ENCODE measurements at places on chromosomes 2 and 18.

GRCh38 chr2:63861220-63861822 lies 19.6 kb downstream of the UGP2 start:
- no peak for DNase-seq

GRCh38 chr2:54676656-54677055 lies 46.8 kb upstream of the EML6 start:
- DNase-seq, result no peak

- DNase-seq, result no peak
These were observed 60.7 kb downstream of the INPP4A start for GRCh38 chr2:98505311-98505808.

DNA sequence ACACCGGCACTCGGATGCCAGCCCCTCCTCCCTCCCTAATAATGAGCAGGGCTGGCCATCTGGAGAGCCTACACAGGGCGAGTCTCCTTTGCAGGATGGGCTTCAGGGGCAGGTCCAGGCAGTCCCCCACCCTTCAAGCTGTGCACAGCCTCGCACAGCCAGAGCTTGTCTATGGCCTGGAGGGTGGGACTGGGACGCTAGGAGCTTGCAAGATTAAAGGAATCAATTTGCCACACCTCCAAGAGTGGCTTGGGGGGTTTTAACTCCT lies 43.9 kb upstream of the OTOF start:
- no peak for DNase-seq

- DNase-seq, result no peak
These were observed 60.1 kb upstream of the ROCK2 start for GRCh38 chr2:11404376-11405073.

- DNase-seq, result no peak
These were observed 41.9 kb upstream of the SCN9A start for GRCh38 chr2:166417669-166418068.

DNA sequence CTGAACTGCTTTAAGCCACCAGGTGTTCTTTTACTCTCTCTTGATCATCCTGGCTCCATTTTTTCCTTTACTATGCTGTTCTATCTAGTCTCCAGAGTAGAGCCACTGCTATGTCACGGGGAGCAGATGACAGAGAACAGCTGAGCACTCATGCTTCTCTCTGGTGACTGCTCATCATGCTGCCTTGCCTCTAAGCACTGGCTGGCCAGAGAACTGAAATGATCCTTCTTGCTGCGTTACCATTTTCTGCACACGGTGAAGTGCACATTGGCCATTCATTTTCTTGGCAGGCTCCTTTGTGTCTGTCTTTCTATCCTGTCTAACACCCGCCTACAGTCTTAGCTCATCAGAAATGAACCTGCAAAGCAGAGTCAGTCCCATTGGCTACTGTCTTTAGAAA lies 86.0 kb downstream of the KCTD1 start:
- no peak for DNase-seq

GRCh38 chr2:185567940-185568339 lies 170.7 kb upstream of the FSIP2 start:
- DNase-seq, result peak; percentile 23

GRCh38 chr2:100879296-100879695 lies 59.4 kb downstream of the NPAS2 start:
- DNase-seq, result no peak

DNA sequence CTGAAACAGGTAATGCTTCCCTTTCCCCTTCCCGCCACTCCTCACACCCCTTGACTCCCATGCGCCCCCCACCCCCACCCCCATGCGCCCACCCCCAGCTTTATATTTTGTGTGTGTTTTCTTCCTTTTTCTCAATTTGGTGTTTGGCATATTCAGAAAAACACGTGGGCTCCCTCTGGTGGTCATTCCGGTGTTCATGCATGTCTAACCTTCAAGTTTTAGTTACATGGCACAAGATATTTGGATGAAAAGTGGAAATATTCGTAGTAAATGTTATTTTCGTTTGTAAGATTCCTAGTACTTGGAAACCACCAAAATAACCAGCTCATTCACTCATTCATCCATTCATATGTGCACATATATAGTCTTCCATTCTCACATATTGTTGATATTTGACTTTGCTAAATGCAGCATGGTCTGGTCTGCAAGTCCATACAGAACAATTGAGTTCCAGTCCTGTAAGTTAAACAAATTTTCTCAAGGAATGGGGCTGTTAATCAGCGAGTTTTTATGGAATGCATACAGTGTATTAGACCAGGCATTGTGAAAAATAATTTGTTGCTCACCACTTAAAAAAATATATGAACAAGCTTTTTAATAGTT lies 143.6 kb upstream of the MAP3K20 start:
- peak; percentile 67 for DNase-seq

DNA sequence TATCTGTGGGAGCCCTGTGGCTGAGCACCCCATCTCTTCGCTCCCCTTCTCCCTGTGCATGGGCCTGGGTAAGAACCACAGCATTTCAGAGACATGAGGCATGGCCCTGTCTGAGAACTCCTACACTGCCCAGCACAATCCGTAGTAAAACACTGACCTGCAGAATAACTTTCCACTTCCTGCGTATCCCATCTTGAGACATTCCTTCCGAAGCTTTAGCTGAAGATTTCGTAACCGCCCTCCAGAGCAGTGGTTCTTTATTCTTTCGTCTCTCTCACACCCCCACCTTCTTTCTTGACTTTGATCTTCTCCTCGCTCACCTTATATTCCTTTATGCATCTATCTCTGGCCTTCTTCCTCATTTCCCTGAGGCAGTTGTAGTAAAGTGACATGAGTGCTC lies 381.1 kb downstream of the HRH4 start:
- DNase-seq, result no peak

DNA sequence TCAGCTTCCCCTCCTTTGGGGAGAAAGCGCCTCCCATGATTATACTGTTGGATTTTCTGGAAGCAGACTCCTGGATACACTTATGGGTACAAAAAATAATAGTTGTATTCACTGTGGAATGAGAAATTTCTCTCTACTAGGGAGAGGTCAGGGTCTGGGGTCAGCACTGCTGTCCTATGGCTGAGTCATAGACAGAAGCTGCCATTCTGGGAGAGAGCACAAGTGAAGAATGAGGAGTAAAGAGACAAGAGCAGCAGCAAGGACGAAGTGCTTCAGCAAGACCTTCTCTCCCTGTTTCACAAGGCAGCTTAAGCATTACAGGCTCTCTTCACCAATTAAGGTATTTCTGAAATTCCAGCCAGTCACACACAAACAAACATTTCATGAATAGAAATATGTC lies 10.1 kb upstream of the UNC80 start:
- DNase-seq, result no peak

GRCh38 chr18:37251679-37252078 lies 313.9 kb downstream of the CELF4 start:
- no peak for DNase-seq

DNA sequence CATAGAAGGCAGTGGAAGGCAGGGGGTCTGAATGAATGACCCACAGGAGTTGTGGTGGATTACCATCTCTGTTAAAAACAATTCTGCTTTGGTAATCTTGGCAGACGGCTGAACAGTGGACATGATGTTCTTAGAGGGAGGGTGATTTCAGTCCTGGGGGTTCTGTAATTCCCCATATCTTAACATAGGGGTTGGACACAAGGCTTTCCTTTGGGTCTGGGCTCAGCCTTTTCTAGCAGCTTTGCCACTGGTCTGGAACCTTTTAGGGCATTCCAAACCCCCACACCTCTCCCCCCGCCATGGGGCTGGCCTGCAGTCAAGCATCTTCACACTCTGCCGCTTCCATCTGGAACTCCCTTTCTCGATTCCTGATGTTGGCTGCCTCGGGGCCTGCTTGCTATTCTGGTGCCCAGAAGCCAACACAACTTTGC lies 50.3 kb downstream of the RPL37A start:
- no peak for DNase-seq

DNA sequence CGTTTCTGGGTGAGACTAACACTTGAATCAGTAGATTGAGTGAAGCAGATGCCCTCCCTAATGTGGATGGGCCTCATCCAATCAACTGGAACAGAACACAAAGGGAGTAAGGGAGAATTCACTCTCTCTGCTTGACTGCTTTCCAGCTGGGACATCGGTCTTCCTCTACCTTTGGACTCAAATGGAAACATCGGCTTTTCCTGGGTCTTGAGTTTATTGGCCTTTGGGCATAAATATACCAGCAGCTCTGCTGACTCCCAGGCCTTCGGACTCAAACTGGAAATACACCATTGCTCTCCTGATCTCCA lies 311.6 kb downstream of the STK39 start:
- DNase-seq, result no peak

DNA sequence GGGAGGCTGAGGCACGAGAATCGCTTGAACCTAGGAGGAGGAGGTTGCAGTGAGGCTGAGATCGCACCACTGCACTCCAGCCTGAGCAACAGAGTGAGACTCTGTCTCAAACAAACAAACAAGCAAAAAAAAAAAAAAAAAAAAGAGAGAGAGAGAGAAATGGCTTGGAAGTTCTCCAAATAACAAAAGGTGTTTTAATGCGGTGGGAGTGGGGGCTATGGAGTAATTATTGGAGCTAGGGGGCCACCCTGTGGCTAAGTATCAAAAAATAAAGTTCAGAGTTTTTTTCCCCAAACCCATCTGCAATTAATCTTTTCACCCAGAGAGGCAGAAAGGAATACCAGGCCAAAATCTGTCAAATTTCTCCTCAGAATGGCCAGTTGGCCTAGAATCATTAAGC lies 23.0 kb upstream of the CEP68 start:
- no peak for DNase-seq

- no peak for DNase-seq
These were observed 78.9 kb upstream of the OTOS start for GRCh38 chr2:240219208-240219890.

DNA sequence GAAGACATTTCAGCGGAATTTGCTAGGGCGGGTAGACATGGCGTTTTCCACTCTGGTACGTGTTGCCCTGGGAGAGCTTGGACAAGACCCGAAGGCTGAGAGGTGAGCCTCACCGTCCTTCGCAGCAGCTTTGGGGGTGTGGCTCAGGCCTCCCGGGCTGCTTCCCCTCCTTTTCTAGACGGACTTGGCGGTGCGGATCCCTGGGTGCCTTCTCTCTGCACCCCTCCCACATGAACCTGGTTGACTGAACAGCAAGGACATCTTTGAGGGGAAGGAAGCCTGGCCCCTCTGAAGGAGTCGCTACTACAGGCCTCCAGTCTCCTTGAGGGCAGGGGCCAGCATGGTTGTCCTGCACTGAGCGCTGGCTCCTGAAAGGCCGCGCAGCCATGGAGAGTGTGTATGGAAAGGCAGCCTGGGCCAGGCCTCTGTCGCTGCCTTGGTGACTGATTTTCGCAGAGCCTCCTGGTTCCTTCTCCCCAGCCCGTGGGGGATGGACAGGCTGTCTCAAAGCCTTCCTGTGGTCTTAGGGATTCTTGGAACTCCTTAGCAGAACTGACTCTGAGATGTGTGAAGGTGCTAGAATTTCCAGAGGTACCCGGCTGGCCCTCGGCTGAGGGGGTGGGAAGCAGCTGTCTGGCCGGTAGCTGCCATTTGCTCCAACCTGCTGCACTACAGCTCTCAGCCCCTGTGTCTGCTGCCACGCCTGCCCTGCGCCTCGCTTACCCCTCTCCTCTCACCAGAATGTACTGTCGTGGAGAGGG lies 9.9 kb downstream of the CNNM4 start:
- no peak for DNase-seq

- DNase-seq, result peak; percentile 24
These were observed 129.4 kb downstream of the TNS1 start for GRCh38 chr2:217873371-217873770.

- DNase-seq, result no peak
These were observed 18.2 kb upstream of the SEH1L start for GRCh38 chr18:12929477-12930083.
